Stimulated activated CD4-positive, alpha-beta T cell treated with anti-CD3 and anti-CD28 coated beads, Interleukin-4, amount 100 ng/mL, for 24 hours (primary cell): ENCODE measurements at places on chromosomes 16 and 17.
A peak's percentile ranks its signal among the peaks of the same experiment; 100 is the strongest.

- DNase-seq: peak; percentile 36
Measured at GRCh38 chr16:49281843-49282642, 405 bp upstream of the CBLN1 start.

DNA sequence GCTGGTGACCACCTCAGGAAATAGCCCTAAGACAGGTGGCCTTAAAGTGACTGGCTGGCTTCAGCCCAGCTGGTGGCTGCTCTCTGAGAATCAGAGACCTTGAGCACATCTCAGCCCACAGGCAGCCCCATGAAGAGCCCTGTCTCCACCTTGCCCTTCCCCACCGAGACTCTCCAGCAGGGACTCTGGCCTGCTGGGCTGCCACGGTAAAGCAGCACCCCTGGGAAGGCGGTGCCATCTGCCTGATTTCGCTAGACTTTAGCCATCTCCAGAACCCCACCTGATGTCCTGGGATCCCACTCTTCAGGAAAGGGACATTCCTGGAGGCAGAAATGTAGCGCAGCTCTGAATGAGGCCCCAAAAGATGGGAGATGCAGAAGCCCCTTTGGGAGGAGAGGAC lies 45.2 kb upstream of the LGALS9 start:
- no peak for DNase-seq

GRCh38 chr16:50088302-50088701 lies 22.5 kb downstream of the HEATR3 start:
- no peak for DNase-seq

DNA sequence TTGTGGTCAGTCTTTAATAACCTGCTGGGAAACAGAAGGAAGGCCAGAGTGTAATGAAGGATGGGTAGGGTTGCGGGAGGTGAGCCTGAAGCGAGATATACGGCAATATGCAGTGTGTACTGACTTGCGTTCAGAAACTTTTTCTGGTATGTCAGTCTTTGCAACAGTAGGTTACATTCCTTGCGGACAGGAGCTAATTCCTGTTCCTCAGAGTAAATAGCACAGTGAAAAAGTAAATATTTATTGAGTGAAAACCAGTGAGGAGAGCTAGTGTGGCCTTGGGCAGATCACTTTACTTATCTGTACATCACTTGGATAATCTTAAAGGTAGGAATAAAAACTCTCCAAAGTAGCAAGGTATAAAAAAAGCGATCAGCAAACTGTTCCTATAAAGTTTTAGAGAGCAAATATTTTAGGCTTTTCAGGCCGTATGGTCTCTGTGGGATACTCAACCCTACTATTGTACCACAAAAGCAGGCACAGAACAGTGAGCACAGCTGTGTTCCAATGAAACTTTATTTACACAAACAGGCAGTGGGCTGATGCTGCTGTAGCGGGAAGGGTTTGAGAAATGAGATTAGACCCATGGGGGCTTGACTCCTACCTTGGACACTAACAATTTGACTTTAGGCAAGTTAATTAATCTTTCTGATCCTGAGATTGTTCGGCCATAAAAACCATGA lies 348.0 kb downstream of the UTP18 start:
- DNase-seq: no peak

DNA sequence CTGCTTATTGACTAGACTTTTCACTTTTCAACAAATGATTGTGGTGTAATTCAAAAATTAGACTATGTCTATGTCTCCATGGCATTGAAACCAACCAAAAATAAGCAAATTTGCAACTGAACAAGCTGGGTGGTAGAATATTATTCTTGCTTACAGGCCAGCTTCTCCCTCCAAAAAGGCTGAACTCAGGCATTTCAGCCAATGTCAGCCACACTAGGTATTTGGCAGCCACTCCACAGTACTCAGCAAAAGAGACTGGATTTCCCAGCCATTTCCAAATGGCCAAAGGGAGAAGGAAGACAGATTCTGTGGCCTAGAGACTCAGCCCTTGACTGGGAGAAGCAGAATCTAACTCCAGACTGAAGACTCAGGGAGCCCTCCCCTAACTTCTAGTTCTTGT lies 121.8 kb upstream of the IRX5 start:
- DNase-seq: no peak

DNA sequence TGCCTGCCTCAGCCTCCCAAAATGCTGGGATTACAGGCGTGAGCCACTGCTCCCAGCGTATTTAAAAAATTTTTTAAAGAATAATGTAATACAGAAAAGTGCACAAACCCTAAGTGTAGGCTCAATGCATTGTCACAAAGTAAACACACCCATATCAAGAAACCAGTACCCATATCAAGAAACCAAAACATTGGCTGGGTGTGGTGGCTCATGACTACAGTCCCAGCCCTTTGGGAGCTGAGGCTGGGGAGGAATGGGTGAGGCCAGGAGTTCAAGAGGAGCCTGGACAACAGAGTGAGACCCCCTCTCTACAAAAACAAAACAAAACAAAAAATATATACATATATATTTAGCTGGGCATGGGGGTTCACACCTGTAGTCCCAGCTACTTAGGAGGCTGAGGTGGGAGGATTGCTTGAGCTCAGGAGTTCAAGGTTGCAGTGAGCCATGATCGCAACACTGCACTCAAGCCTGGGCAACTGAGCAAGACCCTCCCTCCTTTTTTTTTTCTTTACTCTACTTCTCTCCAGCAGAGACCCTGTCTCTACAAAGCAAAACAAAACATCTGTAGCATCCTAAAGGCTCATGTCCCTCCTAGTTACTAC lies 9.3 kb upstream of the PRR14 start:
- no peak for DNase-seq

GRCh38 chr17:57601143-57601735 lies 143.9 kb downstream of the CCDC182 start:
- DNase-seq: no peak

GRCh38 chr16:76882105-76882504 lies 308.9 kb upstream of the MON1B start:
- DNase-seq: no peak

DNA sequence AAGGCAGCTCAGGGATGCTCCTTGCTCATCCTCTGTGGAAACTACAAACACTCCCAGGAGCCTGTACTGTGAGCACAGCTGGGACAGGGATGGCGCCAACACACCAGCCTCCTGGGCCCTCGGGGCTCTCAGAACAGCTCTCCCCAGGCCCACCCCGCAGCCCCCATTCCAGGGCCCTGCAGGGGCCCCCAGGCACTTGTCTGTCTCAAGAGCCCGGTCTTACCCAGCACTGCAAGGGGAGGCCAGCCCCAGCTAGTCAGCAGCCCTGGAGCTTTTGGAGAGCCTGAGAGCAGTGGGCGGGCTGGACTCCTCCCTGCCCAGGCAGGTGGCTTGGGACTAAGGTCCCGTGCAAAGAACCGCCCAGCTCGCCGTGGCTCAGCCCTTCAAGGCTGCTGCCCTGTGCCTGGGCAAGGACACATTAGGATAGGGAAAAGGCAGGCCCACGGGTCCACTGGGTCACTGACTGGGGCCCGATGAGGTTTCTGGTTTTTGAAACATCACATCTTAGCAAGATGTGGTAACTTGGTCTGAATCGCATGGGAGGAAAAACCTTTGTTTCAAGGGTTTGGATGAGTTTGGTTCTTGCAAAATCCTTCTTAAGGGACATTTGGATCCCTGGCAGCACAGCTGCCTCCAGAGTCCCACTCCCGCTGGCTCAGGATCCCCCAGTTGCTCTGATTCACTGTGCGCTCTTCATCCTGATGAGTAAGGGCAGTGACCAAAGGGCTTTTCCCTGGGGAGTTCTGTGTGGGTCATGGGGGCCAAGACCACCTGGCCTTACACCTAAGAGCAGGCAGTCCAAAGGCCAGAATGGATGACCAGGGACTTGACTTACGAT lies 2.8 kb downstream of the DNASE1L2 start:
- DNase-seq: no peak

- peak; percentile 47 for DNase-seq
Measured at GRCh38 chr17:64024781-64025731, 4.6 kb upstream of the ICAM2 start.

DNA sequence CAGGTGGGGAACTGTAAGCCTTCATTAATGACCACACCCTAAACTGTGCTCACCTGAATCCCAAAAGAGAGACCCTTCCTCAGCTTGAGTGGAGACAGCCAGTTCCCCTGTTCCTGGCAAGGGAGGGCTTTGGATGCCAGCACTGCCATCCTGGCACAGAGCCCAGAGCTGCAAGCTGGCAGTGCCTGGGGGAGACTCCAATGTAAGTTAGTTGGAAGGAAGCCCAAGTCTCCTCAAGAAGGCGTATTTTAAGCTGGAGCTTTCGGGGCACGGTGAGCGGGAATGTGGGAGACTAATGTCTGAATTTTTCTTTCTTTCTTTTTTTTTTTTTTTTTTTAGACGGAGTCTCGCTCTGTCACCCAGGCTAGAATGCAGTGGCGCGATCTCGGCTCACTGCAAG lies 4.7 kb downstream of the CDC42EP4 start:
- no peak for DNase-seq

- no peak for DNase-seq
Measured at GRCh38 chr17:82313195-82314011, 4.0 kb downstream of the CD7 start.

DNA sequence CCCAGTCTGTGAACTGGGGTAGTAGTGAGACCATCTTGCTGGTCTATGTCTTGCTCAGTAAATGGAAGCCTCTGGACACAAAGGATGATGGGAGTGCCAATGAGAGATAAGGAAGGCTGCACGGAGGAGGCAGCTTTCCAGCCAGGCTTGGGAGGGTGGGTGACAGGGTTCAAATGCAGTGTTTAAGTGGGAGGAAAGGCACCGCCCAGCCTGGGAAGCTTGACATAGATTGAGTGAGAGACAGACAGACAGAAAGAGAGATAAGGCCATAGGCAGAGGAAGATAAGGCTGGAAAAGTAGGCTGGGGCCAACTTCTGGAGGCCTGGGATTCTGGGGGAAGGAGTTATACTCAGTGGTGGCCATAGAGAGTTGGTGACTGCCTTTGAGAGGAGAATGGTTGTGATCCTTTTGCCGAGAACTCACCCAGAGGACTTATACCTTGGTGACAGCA lies 7.2 kb upstream of the COL1A1 start:
- DNase-seq: no peak

DNA sequence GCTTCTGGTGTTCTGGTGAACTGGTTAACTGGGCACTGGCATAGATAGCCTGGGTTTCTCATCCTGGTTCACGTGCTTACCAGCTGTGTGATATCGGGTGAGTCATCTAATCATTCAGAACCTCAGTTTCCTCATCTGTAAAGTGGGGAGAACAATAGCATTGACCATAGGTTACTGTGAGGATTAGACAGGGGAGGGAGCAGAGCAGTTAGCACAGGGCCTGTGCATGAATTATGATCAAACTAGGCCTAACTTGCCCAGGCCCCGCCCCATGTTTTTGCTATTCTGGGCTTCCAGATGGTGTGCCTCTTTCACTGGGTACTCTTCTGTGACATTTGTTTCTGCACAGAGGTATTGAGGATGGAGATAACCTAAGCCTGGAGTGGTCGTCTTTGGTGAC lies 4.6 kb upstream of the KLHL36 start:
- no peak for DNase-seq

DNA sequence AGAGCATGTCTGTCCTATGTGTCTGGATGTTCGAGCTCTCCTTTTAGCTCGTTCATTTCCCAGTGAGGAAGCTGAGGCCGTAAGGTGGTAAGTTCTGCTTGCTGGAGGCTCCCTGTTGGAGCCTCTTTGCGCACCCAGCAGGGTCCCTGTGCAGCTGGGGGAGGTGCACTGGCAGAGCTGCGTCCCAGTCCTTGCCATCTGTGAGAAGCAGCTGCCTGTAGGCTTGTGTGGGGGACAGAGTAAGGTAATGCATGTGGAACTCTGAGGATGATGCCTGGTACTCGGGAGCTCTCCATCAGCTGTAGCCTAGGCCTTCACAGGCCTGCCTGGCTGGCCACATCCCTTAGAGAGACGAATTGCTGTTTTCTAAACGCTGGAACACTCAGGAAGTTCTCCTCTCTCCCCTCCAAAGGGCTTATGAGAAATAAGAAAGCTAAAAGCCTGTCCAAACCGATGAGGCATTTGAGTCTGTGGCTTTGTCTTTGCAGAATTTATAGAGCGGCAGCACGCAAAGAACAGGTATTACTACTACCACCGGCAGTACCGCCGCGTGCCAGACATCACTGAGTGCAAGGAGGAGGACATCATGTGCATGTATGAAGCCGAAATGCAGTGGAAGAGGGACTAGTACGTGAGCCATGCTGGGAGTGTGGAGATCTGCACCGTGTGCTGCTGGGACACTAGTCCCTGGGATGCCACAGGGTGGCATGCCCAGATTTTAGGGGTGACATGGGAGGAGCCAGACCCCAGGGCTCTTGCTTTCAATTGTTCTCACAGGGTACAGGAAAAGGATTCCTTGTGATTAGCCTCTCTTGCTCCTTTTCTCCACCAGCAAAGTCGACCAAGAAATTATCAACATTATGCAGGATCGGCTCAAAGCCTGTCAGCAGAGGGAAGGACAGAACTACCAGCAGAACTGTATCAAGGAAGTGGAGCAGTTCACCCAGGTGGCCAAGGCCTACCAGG lies 1.6 kb downstream of the NDUFB10 start:
- DNase-seq: peak; percentile 67

- DNase-seq: peak; percentile 13
Measured at GRCh38 chr17:49388290-49388640, 26.2 kb upstream of the ZNF652 start.

DNA sequence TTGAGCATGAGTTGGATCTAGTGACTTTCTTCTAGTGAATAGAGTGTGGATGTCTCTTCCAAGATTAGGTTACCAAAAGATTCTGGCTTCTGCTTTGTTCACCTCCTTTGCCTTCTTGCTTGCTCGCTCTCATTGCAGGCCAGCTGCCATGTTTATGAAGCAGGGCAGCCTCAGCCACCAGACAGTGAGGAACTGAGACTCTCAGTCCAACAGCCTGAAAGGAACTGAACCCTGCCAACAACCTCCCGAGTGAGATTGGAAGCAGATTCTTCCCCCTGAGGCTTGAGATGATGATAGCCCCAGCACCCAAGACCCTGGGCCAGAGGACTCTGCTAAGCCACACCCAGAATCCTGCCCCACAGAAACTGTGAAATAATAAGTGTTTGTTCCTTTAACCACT lies 48.4 kb downstream of the NOG start:
- no peak for DNase-seq

GRCh38 chr17:64599187-64599676 lies 62.9 kb downstream of the SMURF2 start:
- peak; percentile 54 for DNase-seq

DNA sequence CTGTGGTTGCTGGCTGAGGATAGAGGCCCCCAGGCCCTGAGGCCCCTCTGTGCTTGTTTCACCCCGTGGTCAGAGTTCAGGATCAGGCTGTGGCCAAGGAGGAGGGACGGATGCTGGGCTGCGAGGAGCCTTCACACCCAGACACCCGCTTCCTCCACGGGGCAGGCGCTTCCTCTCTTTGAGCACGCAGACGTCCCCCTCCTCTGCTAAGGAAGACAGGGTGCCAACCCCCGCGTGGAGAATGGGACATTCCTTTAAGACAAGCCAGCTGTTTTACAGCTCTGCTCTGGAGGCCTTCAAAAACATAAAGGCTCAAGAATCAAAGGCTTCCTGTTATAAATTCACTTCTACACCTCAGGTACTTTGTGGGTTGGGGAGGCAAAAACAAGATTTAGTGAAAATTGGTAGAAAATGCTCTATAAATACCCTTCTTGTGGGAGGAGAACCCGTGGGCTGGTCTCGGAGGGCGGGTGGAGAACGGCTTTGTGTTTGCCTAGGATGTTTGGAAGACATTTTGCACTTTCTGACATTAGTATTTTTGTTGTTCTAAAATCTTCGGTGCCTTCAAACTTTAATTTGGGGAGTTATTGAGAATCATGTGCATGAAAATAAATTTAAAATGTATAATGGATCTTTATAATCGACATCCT lies 60.8 kb upstream of the FOXF1 start:
- no peak for DNase-seq
